Stimulated activated CD8-positive, alpha-beta memory T cell treated with anti-CD3 and anti-CD28 coated beads, Interleukin-4, amount 100 ng/mL, for 1 hour (primary cell): ENCODE measurements at places on chromosomes 7 and 10.

- no peak for DNase-seq
Observed at GRCh38 chr7:126755381-126755780, 497.4 kb downstream of the GRM8 start.

DNA sequence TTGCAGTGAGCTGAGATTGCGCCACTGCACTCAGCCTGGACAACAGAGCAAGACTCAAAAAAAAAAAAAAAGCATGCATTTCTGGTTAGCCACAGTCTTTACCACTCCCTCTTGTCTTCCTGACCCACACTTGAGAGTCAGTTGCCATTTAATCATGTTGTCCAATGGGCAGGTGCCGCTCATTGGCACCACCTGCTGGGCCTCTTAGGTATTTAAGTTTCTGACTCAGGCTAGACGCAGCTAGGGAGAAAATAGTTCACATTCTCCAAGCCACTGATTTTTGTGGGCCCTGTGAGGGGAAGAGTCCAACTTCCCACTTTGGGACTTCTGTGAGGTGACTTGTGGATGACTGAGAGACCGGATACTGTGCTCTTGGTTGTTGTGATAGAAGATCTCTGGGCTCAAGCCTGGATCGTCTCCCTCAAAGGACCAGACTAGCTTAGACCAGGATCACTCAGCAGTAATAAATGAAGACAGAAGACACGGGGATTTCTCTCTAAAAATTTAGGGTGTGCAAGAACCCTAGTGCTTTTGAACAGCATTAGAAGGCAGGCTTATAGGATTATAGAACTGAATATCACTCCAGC, 26.8 kb upstream of the SORCS3 start:
- no peak for DNase-seq

- DNase-seq = no peak
Observed at GRCh38 chr7:46210467-46210866, 289.4 kb upstream of the IGFBP3 start.

- no peak for DNase-seq
Observed at GRCh38 chr10:571688-572451, 117.6 kb downstream of the DIP2C start.

- no peak for DNase-seq
Observed at GRCh38 chr10:128318913-128319312, 192.7 kb upstream of the MKI67 start.
